ENCODE measurements at places on chromosomes 2 and 18.

GRCh38 chr2:190413421-190413820 lies 5.3 kb downstream of the MFSD6 start:
- DNase-seq = no peak

- DNase-seq = peak; percentile 89
Measured at GRCh38 chr2:86037141-86037794, 68.4 kb downstream of the POLR1A start.

- DNase-seq = peak; percentile 68
Measured at GRCh38 chr2:241818229-241818942, 9.4 kb downstream of the NEU4 start.

- DNase-seq = no peak
Measured at GRCh38 chr2:137960223-137960622, 4.0 kb upstream of the HNMT start.

DNA sequence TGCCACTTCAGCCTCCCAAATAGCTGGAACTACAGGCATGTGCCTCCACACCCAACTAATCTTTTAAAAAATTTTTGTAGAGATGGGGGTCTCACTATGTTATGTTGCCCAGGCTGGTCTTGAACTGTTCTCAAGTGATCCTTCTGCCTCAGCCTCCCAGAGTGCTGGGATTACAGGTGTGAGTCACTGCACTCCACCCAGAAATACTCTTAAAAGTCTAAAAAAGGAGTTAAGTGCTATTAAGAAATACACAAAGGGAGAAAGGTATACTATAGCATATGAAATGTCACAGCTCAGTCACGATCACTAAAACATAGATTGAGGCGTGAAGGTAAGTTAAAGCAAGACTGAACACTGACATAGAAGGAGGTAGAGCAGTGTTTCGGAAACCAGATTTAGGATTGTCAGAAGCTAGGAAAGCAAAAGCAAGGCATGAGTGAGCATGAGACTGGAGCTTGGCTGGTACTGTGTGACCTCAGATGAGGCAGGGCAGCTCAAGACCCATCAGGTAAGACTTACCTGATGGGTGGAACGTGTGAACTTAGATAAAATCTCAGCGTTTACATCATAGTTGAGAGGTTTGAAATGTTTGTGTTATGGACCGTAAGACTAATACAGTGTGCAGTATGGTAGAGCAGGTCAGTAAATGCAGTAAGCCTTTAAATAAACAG lies 9.2 kb downstream of the CCNYL1 start:
- no peak for DNase-seq

- no peak for DNase-seq
Measured at GRCh38 chr2:48668992-48669391, 51.3 kb downstream of the GTF2A1L start.

GRCh38 chr2:10678225-10678624 lies 11.6 kb downstream of the NOL10 start:
- DNase-seq = no peak

GRCh38 chr18:78813936-78814710 lies 165.5 kb upstream of the SALL3 start:
- peak; percentile 57 for DNase-seq

GRCh38 chr2:118077636-118078247 lies 10.5 kb upstream of the INSIG2 start:
- no peak for DNase-seq

GRCh38 chr2:186984966-186985365 lies 136.0 kb upstream of the ZSWIM2 start:
- no peak for DNase-seq

GRCh38 chr2:51994123-51994763 lies 962.3 kb upstream of the NRXN1 start:
- no peak for DNase-seq

GRCh38 chr2:67642046-67642382 lies 244.9 kb downstream of the ETAA1 start:
- DNase-seq = no peak

DNA sequence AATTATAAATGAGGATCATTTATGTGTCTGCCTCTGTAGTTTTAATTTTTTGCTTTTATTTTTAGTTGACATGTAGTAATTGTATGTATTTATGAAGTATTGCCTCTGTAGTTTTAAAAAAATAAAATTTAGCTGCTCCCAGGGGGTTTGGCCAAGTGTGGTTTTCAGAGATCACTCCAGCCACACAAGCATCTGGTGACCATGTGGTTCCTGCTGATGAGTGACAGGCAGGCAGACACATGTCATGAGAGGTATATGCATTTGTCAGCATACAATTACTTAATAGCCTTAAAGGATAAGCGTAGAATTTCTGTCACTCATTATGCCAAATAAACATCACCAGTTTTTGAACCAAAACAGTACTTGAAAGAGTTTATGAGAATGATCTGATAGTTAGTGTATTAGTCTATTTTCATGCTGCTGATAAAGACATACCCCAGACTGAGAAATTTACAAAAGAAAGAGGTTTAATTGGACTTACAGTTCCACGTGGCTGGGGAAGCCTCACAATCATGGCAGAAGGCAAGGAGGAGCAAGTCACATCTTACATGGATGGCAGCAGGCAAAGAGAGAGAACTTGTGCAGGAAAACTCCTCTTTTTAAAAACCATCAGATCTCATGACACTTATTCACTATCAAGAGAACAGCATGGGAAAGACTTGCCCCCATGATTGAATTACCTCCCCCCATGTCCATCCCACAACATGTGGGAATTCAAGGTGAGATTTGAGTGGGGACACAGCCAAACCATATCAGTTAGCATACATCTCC lies 29.6 kb downstream of the MREG start:
- no peak for DNase-seq

GRCh38 chr2:211367293-211367692 lies 810.9 kb downstream of the CPS1 start:
- no peak for DNase-seq

GRCh38 chr18:46335534-46336101 lies 231.4 kb downstream of the HAUS1 start:
- DNase-seq = no peak
